HT1080 (cell line): ENCODE measurements at places on chromosomes 5 and 9.

- no peak for DNase-seq
Observed at GRCh38 chr9:135224921-135225541, 137.6 kb downstream of the OLFM1 start.

DNA sequence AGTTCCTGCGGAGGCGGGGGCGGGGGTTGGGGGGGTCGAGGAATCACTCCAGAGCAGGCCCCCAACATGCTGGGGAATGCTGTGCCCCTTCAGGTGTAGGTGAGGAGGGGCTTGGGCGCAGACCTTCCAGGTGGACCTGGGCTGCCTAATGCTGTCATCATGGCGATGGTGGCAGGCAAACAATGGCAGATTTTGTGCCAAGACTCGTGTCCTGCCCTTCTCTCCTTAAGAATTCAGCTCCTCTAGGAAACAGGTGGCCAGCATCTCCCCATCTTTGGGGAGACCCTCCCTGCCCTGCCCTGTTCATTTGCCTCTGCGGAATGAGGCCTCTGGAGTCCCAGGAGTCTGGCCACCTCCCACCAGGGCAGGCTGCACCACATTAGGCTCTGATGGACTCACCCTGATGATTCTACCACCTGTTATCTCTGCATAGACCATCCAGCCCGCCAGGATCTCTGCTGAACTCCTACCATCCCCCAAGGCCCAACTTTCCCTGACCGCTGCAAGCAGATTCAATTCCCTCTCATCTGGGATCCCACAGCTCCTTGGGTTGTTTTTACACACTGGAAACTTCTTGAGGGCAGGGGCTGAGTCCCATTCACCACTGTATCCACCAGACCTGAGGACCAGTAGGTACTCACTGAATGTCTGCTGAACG lies 10.9 kb upstream of the SLC25A51 start:
- DNase-seq = no peak

DNA sequence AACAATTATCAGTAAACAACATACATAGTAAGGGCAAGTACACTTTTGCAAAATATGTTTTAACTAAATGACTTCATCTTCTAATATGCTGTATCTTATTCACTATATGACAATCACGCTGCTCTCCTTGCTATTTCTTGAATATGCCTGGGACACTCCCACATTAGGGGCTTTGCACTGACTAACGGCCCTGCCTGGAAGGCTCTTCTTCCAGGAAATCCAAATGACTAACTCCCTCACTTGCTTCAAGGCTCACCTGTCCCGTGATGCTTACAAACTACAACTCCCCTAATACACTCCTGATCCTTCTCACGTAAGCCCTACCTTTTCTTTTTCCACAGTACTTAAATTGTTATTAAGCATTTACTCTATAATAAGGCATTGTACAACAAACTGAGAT lies 10.6 kb downstream of the ERP44 start:
- no peak for DNase-seq

DNA sequence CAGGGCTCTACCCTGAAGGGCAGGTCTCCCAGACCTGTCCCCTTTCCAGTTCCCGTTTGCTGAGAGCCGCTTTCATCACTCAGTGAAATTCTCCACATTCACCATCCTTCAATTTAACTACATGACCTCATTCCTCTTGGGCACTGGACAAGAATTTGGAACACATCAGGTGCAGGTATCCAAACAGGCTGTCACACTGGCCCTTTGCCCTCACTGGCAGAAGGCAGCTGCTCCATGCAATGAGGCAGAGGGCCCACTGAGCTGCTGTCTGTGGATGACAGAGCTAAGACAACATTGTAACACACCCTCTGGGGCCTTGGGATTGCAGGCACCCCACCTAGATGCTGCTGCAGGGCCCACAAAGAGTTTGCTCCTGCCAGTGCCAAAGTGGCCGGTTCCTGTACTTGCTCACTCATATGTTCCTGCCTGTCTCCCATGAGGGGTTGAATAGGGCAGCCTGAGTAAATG lies 55.1 kb downstream of the ACTL7B start:
- DNase-seq = no peak

GRCh38 chr5:100615362-100615761 lies 80.2 kb downstream of the FAM174A start:
- no peak for DNase-seq

DNA sequence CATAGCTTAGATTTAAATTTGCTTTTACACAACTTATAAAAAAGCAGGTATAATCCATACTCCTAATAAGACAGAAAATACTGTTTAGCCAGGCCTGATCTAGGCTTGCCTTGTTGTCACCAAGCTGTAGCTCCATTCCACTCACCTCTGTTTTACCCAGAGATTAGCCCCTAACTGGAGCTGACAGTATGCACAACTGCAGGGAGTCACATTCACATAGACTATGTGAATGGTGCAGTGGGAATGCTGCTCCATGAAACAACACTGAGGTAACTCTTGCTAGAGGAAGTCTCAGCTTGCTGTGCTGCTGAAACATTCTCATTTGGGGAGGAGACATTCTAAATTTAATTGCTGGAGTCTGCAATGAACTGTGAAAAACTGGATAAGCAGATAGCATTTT lies 209.1 kb downstream of the TMEM232 start:
- no peak for DNase-seq

DNA sequence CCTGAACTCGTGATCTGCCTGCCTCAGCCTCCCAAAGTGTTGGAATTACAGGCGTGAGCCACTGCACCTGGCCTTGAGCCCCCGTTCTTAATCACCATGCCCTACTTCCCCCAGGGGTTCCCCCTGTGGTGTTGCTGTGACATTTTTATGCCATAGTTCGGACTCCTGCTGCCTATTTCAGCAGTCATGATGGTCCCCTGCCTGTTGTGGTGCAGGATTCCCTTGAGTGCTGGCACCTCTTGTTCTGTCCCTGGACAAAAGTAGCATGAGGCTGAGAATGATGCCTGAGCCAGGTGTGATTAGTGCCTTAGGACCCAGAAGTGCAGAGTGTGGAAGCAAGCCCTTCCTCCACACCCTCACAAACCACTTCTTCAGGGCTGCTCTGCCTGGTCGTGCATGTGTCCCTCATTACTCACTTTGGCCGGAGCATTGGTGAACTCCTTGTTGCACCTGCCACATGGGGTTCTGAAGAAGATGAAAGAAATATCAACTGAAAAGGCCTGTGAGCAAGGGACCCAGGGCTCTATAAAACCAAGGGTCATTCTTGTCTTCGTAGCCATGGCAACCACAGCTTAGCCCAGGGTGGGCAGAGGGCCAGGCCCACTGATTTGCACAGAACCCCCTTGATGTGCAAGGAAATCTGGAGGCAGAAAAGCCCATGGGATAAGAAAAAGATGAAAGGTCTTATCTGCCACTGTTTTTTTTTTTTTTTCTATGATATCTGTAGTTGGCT lies 228.0 kb downstream of the NTRK2 start:
- DNase-seq = no peak

DNA sequence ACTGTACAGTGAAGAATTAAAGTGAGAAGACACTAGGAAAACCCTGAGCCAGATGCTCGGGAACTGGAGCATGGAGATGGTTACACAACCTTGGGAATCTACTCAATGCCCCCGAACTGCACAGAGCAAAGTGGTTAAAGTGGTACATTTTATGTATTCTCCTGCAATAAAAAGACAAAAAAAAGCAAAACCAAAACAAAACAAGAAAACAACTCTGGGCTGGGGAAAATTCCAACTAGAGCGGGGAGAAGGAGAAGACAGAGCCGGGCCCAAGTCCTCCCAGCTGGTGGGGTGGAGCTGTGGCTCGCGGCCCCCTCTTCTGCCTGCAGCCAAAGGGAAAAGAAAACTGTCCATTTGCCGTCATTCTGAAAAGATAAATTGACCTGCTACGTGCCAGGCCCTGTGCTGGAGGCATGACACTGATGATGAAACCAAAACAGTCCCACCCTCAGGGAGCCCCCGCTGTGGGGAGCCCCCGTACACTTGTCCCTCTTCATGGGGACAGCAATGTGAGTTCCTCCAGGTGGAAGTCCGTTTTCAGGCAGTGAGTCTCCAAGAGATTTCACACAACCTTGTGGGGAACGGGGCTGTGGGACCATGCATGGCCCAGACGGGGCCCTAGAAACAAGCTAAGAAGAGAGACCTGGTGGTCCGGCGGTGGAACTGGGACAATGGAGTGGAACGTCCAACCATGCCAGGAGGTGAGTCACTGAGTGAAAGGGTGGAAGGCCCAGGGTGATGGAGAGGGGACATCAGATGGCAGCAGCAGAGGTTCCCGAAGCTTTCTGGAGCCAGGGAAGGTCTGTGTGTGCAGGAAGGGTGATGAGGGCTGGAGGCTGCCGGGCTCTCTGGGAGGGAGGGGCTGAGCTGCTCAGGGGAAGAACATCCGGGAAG lies 114.8 kb upstream of the COL5A1 start:
- DNase-seq = no peak

DNA sequence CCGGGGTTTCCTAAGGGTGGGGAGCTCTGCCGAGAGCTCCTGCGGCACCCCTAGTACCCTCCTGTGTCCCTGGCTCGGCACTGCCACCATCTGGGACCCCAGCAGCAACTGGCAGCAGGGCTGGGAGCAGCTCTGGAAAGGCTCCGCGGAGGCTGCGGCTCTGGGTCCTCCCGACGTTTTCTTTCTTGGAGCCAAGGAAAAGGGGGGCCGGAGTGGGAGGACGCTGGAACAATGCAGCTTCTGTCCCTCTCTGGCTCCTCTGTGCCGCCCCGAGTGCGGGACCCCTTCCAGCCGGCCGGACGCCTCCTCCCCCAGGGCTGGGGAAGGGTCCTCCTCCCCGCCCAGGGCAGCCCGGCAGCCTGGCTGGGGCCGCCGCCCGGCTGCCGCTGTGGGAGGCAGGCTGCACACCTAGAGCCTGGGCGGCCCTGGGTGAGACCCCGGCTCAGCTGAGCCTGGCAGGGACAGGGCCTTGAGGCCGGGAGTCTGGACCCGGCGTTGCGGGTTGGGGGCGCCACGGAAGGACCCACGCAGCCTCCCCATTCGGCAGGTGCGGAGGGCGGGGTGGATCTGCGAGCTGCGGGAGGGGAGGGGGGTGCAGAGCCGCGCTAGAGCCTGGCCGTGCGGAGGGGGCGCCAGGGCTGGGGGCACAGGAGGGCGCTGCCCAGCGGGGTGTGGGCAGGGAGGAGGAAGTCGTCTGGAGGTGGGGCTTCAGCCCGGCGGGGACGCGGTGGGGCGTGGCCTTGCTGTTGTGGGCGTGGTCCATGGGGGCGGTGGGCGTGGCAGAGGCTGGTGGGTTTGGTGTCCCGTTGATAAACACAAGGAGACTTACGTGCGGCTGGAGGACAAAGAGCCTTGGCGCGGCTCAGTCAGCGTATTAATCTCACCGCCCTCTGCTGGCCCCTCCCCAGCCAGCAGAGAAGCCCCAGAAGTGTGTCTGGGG lies 15.1 kb downstream of the GPSM1 start:
- DNase-seq = no peak
